ENCODE measurements at places on chromosomes 16 and 17. TPM values are rescaled to one million over a fixed set of nuclear protein-coding genes. Genes with fewer than 3 reads are reported as not detected.

DNA sequence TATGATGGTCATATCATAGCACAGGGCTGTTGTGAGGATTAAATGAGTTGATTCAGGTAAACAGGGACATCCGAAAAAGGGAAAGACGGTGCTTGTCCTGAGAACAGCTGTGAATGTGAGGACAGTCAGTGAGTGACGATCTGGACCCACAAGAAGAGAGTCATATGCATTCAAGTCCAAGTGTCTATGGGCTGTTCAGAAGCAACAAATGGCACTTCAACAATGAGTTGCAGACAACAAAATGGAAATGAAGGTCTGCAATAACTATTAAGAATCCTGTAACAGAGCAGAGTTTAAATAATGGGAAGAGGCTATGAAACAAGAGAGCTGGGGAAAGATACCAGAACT lies 100.3 kb downstream of the ADCY9 start:
- DNase-seq: no peak

GRCh38 chr16:80366023-80366422 lies 174.8 kb upstream of the DYNLRB2 start:
- no peak for DNase-seq

Gene CUEDC1
- 60.7 TPM for total RNA-seq

Gene CCL11
- not detected for total RNA-seq
